Activated CD4-positive, alpha-beta T cell treated with anti-CD3 and anti-CD28 coated beads, Interleukin-2, amount 50 U/mL, for 16 hours (primary cell): ENCODE measurements at places on chromosomes 16 and 17.

- no peak for DNase-seq
These were observed 3.7 kb downstream of the CAPNS2 start for GRCh38 chr16:55570159-55570558.

GRCh38 chr17:68461589-68461988 lies 4.3 kb upstream of the WIPI1 start:
- DNase-seq, result peak; percentile 79

GRCh38 chr16:54287131-54288029 lies 793 bp upstream of the IRX3 start:
- no peak for DNase-seq

GRCh38 chr16:66238696-66239095 lies 127.8 kb upstream of the CDH5 start:
- DNase-seq, result no peak

- DNase-seq, result no peak
These were observed 129.0 kb downstream of the CCDC144A start for GRCh38 chr17:16818821-16819683.

GRCh38 chr17:44591206-44591605 lies 33.9 kb downstream of the FZD2 start:
- DNase-seq, result no peak

DNA sequence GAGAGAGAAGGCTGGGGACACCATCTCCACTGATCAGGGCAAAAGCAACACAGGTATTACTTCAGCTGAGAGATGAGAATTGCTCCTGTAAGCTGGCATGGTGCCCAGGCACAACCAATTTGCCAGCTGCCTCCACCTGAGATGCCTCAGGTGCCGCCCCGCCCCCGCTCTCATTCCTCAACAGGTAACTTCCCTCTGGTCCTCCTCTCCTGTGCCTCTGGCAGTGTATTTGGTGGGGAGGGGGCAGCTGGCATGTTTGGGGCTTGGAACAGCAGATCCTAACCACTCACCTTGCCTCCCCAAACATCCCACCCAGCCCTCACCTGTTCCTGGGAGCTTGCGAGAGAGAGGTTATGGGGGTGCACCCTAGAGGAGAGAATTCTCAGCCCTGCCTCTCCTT lies 2.9 kb upstream of the SRCIN1 start:
- DNase-seq, result no peak

DNA sequence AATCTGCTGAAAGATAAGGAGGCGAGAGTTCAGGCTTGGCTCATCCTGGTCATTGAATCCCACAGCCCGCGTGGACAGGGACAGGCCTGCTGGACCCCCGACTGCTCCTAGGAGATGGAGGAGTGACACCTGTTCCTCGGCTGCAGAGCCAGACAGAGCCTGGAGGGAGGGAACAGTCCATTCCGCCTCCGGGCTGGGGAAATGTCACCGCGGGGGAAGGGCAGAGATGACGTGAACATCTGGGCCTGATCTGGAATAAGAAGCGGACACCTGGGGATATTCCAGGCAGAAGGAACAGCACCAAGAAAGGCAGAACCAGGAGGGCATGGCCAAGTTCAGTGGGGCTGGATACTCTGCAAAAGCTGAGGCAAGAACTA lies 1.5 kb downstream of the ZNF747 start:
- DNase-seq, result no peak

- no peak for DNase-seq
These were observed 535.4 kb downstream of the CDH8 start for GRCh38 chr16:61500851-61501250.

DNA sequence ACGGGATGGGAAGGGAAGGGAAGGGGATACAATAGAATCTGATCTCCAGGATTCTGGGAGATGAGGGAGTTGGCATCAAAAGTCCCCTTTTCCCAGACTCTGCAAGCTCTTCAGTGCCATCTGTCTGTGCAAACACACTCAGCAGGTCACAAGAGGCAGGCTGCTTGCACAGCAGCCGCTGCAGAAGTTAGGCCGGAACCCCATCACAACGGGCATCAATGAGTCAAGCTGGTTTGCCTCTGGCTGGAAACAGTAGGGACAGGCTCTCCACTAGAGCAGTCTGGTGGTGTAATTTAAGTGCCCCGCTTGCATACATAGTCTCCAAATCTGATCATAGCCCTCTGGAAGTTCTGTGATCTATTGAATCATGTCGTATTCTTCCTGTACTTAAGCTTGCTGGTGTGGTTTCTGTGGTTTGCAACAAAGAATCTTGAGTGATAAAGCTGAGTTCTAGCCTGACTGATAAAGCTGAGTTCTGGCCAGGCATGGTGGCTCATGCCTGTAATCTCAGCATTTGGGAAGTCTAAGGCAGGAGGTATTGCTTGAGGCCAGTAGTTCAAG lies 33.7 kb upstream of the KDM8 start:
- DNase-seq, result peak; percentile 87

DNA sequence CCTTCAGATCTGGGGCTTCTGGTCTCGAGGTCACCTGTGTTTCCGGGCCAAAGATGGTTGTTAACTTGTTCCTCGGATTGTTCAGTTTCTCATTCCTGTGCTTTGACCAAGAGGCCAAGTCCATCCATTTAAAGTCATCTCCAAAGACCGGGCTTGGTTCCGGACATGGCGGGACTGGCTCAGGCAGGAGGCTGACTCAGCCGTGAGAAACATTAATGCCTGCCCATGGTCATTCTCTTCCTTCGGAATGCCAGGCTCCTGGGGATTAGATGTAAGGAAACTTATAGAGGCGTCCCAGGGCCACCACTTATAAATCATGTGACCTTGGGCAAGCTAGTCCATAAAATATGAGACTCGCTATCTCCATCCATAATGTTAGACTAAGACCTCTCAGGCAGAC lies 13.6 kb upstream of the NKD1 start:
- DNase-seq, result no peak

- no peak for DNase-seq
These were observed 47.1 kb downstream of the SRCIN1 start for GRCh38 chr17:38558728-38559050.

GRCh38 chr17:22411185-22411784 lies 719.0 kb downstream of the KCNJ18 start:
- DNase-seq, result no peak

DNA sequence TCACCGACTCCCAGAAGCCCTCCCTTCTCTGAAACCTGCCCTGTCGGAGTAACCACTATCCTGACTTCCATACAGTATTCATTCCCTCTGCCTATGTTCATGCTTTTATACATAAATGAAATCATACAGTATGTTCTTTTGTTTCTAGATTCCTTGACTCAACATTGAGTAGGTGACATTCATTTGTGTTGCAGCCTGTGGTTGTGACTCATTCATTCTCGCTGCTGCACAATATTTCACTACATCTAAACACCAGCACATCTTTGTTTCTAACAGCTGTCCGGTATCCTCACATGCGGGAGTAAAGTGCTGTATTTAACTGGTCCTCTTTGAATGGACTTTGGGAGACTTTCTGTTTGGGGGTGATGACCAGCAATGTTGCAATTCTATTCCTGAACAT lies 135.0 kb upstream of the FOXF1 start:
- no peak for DNase-seq

DNA sequence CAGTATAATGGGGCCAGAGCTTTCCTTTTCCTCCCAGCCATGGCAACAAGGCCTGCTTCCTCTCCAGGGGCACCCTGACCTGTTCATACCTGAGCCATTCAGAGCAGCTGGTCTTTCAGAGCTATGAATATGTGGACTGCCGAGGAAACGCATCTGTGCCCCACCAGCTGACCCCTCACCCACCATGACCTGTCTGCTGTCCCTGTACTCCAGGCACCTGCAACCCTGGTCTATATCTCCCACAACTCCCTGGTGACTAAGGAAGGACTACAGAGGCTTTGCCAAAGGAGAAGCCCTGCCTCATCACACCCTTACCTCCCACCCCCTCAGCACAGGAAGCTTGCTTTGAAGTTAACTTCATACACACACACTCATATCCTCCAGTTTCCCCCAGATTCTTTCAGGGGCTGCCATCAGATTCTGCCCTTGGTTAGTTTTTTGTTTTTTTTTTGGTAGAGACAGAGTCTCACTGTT lies 6.0 kb downstream of the TMEM106A start:
- DNase-seq, result no peak

DNA sequence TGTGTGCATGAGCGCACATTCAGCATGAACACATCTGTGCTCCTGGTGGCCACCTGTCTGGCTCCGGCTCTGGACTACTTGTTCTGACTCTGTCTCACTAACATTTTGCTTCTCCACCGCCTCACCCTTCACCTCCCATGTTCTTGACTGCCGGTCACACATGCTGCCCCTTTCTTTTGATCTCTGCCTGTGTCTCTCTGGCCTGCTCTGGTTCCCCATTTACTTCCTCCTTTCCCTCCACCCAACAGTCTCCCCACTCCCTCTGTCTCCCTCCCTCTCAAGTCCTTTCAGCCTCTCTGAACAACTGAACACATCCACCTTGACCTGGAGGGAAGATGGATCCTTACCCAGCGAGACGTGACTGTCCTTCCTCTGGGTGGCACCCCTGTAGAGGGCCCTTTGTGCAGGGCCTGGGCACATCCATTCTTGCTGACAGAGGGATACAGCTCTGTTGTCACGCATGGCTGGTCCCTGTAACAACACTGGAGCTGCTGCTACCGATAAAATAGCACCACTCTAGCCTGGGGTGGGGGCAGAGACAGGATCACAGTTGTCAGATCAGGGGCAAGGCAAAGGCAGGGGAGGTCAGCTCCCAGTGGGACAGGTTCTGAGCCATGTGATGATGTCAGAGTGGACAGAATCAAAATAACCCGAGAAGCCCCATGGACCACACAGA lies 11.0 kb downstream of the ZSCAN32 start:
- DNase-seq, result no peak

GRCh38 chr16:19219836-19220235 lies 51.8 kb downstream of the SYT17 start:
- no peak for DNase-seq
